ENCODE measurements at places on chromosomes 11 and 22.
A peak's percentile ranks its signal among the peaks of the same experiment; 100 is the strongest.

DNA sequence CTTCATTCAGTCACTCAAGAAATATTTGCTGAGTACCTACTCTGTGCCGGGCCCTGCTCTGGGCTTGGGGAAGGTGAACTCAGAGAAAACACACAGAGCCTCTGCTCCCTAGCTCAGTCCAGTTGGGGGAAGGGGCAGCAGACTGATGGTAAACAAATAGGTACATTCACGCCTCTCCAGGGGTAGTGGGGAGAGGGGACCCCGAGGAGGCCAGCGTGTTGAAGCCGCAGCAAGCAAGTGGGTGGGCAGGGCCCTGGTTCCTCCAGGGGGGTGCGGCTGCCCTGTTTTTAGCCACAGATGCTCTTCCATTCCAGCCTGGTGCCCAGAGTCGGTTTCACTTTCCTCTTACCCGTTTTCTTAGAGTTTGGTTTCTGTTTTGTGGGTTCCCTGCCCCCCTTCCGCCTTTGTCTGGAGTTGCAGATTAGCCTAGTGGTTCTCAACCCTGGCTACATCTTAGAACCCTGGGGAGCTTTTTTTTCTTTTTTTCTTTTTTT, 8.7 kb downstream of the DRAP1 start:
- DNase-seq = peak; percentile 67

- DNase-seq = no peak
These were observed 40.3 kb downstream of the IRAG1 start for GRCh38 chr11:10653261-10653660.

DNA sequence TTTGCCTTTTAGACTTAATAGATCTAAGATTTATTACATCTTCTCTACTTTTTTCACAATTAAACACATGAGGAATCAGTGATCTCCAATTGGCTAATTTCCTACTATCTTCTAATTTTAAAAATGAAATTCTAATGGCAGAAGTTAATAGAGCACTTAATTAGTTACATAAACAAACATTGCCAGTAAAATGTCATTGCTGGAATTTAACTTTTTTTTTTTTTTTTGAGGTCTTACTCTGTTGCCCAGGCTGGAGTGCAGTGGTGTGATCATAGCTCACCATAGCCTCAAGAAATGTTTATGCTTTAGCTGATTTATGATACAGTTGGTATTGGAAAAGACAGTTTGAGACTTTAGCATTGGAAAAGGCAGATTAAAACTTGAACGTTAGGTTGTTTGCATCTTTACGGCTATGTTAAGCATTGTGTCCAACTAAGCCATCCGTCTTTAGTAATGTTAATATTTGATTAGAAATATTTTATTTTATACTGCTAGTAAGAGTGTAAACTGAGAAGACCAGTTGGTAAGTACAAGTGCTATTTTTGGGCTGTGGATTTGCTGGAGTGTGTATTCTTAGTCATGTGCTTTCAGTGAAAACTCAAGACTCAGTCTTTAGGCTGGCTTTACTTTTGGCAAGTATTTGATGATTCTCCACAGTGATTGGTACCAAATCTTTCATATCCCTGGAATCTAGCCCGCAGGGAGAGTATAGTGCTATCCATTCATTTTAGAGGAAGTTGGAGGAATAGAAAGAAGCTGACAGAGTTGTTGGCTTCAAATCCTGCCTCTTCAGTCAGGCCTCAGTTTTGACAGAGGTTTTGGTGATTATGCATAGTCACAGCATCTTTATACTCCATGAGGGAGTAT, 4.5 kb downstream of the ANO5 start:
- no peak for DNase-seq

- DNase-seq = no peak
These were observed 1.9 kb downstream of the CLDN5 start for GRCh38 chr22:19522190-19522880.

GRCh38 chr11:125343086-125343717, 152.9 kb downstream of the FEZ1 start:
- DNase-seq = no peak

- DNase-seq = no peak
These were observed 13.7 kb downstream of the PPM1F start for GRCh38 chr22:21938906-21939305.

- DNase-seq = no peak
These were observed 2.3 kb downstream of the DGCR2 start for GRCh38 chr22:19119949-19120348.

DNA sequence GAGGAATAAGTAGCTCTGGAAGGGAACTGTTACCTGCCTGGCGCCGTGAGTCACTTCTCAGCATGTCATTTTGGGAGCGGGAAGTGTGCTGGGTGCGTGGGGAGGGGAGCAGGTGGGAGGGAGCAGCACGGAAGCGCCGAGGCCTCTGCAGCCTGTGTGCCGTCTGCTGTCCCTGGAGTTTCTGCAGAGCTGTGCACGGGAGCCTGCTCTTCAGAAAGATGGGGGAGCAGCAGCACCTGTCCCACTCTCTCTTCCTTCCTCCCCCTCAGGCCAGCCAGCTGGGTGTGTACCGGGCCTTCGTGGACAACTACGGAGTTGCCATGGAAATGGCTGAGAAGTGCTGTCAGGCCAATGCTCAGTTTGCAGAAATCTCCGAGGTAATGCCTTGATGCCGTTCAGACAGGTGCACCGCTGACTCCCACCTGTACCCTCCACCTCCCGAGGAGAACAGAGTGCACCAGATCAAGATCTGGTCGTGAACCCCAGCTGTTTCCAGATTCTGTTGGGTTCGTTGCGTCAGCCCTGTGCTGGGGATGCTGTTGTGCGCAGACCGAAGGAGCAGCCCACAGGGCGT, 87.9 kb downstream of the BCR start:
- no peak for DNase-seq

DNA sequence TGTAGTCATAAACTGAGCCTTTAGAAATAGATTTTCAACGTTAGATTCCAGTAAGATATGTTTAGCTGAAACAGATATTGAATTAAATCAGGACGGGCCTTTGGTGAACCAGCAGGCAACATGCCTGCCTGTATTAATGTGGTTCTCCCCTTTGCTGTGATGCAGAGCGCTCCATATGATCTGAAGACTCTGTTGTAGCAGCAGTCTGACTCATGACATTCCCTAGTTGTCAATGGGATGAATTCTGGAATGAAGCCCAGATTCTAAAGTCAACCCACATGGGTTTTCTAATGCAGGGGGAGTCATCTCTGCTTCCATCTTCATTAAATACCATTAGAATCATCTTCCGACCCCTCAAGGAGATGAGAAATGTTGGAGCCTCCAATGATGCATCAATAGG, 864.5 kb downstream of the NTM start:
- DNase-seq = no peak

- no peak for DNase-seq
These were observed 19.2 kb upstream of the RRAS2 start for GRCh38 chr11:14378171-14378570.

GRCh38 chr11:1511937-1512496, 25.4 kb upstream of the MOB2 start:
- DNase-seq = no peak

GRCh38 chr22:20426259-20426615, 11.4 kb downstream of the SCARF2 start:
- DNase-seq = no peak

DNA sequence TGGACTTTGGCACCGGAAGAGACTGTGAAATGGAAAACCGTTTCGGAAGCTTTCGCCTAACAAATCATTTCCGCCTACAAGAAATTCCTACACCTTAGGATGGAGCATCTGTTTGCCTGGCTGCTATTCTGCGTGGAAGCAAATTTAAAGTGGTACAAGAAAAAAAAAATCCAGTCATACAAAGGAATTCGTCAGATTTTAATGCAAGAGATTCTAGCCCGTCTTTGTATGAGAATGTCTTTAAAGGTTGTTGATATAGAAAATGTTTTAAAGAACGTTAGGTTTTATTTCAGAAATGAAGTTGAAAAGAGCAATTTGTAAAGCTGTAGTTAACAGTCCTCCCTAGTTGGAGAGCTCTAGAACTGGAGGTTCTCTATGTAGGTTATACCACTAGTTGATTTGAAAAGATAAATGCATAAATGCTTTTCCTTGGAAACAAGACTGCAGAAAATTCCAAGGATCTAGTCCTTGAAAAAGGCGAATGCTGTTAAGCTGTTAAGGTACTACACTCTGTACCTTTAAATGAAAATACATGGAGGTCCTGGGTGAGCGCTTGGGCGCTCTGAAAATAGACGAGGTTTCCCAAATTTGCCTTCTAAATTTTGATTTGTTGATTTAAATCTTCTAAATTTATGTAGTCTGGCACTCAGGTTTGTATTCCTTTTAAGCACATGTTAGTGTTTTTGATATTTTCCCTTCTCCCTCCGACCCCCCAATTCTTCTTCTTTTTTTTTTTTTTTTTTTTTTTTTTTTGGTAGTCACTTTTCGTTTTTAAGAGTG, 2.4 kb downstream of the NCR3LG1 start:
- DNase-seq = peak; percentile 29

DNA sequence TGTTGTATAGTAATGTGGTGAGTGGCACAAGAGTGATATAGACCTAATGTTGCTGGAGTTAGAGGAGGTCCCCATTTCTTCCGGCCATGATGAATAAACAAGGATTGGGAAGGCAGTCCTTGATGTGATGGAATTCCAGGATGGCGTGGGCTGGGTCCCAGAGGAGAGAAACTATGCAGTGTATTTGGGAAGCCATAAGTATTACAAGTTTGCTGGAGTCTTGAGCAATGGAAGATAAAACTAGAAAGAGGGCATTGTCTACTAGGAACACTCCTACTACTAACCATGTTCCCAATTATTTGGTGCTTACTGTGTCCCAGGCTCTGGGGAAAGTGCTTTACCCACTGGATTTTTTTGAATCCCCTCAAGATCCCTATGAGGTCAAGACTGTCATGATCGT, 20.0 kb downstream of the LDLRAD3 start:
- DNase-seq = no peak

DNA sequence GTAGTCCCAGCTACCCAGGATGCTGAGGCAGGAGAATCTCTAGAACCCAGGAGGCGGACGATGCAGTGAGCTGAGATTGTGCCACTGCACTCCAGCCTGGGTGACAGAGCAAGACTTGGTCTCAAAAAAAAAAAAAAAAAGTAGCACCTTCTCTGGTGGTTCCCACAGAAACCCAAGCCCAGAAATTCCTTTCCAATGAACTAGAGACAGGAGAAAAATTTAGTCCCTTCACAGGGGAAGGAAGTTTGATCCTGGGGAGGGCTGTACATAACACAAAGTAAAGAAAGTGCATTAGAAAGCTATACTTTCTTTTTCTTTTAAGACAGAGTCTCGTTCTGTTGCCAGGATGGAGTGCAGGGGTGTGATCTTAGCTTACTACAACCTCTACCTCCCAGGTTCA, 25.5 kb upstream of the APOA1 start:
- DNase-seq = no peak

DNA sequence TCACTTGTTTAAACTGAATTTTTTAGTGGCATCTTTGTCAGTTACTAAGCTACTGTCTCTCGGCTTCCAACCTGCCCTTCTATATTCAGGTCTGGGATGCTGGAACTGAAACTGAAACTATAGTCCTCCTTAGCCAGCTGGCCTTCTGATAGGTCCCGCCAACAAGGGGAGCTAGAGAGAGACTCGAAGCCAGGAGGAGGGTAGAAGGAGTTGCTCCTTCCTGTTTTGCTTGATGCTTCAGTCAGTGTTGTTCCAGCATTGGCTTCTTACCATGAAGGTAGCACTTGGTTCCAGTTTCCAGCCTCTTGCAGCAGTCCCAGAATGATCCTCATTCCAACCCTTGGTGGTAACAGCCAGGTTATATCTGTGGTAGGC, 32.9 kb upstream of the HORMAD2 start:
- peak; percentile 58 for DNase-seq

DNA sequence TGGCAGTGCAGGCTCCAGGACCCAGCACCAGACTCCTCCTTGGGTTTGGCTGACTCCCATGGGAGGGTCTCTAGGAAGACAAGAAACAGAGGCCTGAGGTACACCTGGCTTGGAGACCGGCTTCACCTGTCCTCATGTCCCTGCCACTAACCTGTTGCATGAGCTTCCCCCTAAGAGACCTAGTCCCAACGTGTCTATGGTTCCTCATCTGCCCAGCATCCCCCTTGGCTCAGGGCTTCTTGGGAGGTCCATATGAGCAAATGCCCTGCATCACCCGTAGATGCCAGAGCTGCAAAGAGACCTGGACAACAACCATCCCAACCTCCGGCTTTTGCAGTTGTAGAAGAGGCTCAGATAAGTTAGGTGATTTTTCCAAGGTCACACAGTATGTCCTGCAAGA, 123.5 kb downstream of the BUD13 start:
- no peak for DNase-seq

DNA sequence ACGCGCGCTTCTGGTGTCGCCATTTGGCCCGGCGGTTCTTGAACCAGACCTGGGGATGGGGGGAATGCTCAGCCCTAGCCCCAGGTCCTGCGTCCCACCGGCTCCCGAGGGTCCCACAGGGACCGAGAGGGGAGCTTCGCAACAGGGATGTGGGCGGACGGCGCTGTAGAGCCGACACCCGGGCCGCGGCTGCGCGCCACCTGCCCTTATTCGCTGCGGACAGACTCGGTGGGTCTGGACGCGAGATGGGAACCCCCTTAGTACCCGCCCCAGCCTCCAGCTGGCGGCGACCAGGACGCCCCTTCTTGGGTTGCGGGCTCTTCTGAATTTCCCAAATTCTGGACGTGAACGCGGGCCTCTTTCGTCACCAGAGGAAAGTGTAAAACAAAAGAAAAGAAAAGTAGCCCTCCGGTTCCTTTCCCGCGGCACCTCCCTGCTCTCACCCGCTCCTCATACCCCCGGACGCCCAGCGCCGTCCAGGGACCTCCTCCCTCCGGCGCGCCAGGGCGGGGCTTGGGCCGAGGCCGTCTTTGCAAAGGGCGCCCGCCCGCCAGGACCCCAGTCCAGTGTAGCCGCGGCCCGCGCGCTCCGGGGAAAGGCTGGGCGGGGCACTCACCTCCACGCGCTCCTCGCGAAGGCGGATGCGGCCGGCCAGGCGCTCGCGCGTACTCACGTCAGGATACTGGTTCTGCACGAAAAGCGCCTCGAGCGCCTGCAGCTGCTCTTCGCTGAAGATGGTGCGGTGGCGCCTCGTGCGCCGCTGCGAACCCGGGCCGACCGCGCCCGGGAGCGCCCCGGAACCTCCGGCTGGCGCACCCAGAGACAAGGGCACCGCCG, 827 bp downstream of the GSC2 start:
- peak; percentile 34 for DNase-seq

DNA sequence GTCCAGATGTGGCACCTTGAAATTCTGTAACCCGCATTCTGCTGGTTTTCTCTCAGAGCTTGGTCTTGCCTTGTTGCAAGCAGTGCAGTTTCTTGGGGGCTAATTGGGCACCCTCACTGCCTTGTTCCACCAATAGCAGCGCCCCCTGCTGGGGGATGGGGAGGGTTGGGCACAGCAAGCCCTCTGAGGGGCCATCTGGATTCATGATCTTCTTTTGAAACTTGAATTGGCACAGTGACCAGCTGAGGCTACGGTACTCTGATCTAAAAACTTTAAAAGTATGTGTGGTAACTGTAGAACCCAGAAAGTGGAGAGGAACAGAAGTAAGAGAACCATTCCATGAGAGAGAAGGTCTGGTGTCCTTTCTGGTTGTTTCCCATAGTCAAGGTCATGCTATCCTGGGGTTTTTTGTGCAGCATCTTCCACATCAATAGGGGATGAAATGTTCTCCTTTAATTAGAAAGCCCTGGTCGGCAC, 64.2 kb downstream of the MED15 start:
- DNase-seq = peak; percentile 29

- no peak for DNase-seq
These were observed 18.5 kb downstream of the ALKBH3 start for GRCh38 chr11:43899094-43899493.

- DNase-seq = no peak
These were observed 11.4 kb upstream of the MUC5AC start for GRCh38 chr11:1146365-1146764.

GRCh38 chr11:119741369-119742262, 12.6 kb upstream of the NECTIN1 start:
- DNase-seq = peak; percentile 11
